Mesangial cell (primary cell): ENCODE measurements at places on chromosomes 5 and 9. TPM values are rescaled to one million over a fixed set of nuclear protein-coding genes. Genes with fewer than 3 reads are reported as not detected.

TRIM7 gene
- total RNA-seq = 4.1 and 8.8 TPM in 2 replicates

ISCA1 gene
- total RNA-seq = 20.3 and 22.5 TPM in 2 replicates

CA9 gene
- total RNA-seq = 0.13 and 0.16 TPM in 2 replicates

AQP3 gene
- 0.65 and 6.2 TPM in 2 replicates for total RNA-seq

KCNMB1 gene
- total RNA-seq = not detected in 2 replicates

CDKN2A gene
- 36.5 and 50.0 TPM in 2 replicates for total RNA-seq

CRHBP gene
- 0.33 and 2.9 TPM in 2 replicates for total RNA-seq
